ENCODE measurements at places on chromosomes 5 and 9.

- DNase-seq, result no peak
Measured at GRCh38 chr9:18971404-18971803, 61.6 kb downstream of the SAXO1 start.

GRCh38 chr5:154868702-154869101 lies 10.3 kb downstream of the CNOT8 start:
- DNase-seq, result no peak

DNA sequence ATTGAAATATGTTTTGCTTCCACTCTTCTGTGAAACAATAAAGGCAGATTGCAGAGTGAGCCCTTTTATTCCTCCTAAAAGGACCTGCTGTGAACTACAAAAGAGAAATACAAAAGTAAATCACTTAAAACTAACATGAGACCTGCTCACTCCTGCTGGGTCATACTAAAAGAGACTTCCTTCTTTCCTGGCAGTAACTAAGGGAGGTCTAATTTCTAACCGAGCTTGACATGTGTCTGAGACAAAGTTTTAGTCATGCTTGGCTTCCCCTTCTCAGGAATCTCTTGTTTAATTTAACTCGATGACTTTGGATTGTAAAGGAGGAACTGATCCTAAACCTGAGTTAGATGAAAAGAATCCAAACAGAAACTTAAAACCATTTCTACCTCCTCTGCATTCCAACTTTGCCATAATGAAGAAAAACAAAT lies 86.4 kb upstream of the CDH6 start:
- no peak for DNase-seq

DNA sequence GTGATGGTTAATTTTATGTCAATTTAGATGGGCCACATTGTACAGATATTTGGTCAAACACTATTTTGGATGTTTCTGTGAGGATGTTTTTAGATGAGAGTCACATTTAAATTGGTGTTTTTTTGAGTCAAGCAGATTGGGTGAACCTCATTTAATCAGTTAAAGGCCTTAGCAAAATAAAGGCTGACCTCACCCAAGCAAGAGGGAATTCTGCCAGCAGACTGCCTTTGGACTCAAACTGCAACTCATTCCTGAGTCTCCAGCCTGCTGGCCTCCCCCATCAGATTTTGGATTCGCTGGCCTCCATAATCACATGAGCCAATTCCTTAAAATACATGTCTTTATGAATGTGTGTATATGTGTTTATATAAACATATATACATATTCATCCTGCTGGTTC lies 282.7 kb upstream of the POU5F2 start:
- no peak for DNase-seq

DNA sequence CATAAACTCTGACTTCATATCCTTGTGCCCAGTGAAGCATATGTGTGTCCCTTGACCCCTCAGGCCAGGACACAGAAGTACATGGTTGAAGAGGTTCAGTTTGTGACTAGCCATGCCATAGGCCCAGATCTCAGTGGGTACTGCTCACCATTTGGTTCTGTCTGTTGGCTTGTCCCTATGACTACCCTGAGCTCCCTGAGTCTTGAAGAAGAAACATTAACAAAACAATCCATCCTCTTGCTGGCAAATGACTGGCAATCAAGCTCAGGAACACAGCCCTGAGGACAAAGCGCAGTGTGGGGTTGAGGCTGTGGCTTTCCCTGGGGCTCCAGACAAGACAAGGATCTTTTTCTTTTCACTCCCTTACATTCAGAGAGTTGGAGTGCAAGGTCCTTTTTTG lies 46.3 kb downstream of the TNFAIP8 start:
- no peak for DNase-seq

DNA sequence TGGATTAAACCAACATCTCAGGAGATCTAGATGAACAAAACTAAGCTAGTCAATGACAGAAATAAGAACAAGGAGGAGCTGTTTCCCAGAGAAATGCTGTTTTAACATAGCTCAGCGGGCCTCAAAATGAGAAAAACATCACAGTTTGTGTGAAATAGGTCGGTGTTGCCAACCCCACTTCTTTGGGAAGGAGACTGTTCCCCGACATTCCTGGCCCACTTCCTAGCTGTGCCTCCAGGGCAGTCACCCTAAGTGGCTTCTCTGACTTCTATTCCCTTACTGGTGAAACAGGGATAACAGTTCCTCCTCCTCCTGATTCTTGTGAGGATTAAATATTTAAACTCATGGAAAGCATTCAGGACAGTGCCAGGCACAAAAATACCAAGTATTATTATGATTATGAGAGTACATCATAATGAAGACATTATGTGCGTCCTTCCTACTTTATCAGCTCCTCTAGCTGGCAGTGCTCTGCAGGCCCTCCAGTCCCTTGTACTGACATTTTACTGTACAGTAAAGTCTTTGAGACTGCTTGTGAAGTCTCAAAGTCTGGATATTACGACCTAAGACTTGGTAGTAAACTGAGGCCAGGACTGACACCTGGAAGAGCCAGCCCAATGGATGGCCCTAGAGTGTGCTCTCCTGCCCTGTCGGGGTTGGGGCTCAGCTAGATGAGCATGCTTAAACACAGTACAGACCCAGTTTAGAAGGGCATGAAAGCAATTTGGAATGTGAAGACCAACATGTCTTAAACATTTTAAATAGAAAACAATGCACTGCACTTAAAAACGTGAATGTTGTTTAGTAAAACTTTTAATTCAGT lies 7.3 kb downstream of the ISCA1 start:
- DNase-seq, result no peak

- DNase-seq, result no peak
Measured at GRCh38 chr9:115847216-115847615, 306.4 kb upstream of the PAPPA start.

DNA sequence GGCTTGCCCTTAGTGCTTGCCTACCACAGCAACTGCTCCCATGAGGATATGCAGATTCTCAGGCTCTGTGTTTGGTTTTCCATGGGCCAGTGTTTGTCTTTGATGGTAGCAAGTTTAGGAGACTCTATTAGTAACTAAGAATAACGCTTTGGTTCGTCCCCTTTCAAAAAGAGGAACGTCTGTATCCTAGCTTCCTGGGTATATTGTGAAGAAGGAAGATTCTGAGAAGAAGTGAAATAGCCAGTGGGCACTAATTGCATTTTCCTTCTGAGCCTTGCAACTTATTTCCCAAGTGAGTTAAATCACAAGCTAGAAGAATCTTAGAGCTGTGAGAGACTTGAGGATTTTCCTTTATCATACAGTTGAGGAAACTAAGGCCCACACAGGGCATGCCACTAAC lies 376.8 kb downstream of the PIK3R1 start:
- no peak for DNase-seq

GRCh38 chr9:98323051-98323830 lies 67.8 kb upstream of the TBC1D2 start:
- DNase-seq, result no peak

DNA sequence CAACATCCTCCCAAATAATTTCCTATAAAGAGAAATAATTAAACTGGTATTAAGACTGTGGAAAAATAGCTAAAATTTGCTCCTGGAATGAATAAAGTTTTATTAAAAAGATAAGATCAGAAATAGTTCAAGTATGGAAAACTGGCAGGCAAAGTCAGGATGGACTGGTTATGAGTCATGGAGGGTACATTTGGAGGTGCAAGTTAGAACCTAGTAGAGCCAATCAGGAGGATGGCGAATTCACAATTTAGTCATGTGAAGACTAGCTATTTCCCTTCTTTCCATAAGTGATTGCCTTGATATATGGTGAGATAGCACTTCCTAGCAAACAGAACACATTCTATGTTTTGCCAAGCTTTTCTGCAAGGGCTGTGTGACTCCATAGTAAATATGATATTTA lies 1303.5 kb downstream of the EFNA5 start:
- no peak for DNase-seq

GRCh38 chr9:127754099-127755060 lies 19.3 kb upstream of the TOR2A start:
- no peak for DNase-seq

GRCh38 chr5:71740015-71740753 lies 21.1 kb downstream of the CARTPT start:
- DNase-seq, result no peak

DNA sequence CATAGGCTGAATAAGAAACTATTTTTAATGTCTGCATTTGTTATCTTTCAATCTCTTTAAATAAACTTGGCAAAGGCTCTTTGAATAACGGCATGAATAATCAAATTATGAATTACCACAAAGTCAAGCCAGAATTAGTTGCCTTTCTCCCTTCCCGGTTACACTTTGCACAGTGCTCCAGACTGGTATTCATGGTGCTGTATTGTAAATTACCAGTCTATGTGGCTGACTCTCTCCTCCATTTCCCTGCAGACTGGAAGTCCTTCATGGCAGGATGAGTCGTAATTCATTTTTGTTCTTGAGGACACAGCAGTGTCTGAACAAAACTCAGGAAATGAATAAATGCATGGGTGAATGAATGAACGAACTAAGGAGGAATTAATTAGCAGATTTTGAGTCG lies 142.9 kb downstream of the GNA14 start:
- DNase-seq, result no peak

DNA sequence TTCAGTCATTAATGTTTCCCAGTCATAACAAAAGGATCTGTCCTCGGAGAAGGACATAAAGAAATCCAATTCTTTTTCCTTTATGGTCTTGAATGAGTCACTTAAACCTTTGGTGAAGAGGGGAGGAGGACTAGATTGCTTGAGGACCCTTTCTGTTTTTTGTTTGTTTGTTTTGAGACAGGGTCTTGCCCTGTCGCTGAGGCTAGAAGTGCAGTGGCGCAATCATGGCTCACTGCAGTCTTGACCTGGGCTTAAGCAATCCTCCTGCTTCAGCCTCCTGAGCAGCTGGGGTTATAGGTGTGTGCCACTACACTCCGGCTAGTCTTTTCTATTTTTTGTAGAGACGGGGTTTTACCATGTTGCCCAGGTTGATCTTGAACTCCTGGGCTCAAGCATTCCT lies 12.3 kb downstream of the TIGD6 start:
- no peak for DNase-seq

GRCh38 chr5:54013556-54014194 lies 296.7 kb downstream of the ARL15 start:
- no peak for DNase-seq

DNA sequence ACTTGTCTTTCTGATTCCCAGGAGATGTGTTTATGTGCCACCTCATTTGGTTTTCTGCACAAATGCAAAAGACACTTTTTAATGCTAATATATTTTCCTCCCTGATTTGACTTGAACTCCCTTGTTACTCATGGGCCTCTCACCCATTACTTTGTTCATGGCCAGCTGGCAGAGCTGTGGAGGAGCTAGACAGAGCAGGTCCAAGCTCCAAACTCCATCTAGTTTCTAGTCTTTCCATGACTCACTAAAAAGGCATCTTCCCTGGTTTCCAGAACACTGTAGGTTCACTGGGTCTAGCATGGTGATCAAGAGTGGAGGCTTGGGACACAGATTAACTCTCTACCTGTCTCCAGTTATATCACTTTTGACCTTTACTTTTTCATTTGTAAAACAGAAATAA lies 161.0 kb upstream of the SLC28A3 start:
- DNase-seq, result no peak

DNA sequence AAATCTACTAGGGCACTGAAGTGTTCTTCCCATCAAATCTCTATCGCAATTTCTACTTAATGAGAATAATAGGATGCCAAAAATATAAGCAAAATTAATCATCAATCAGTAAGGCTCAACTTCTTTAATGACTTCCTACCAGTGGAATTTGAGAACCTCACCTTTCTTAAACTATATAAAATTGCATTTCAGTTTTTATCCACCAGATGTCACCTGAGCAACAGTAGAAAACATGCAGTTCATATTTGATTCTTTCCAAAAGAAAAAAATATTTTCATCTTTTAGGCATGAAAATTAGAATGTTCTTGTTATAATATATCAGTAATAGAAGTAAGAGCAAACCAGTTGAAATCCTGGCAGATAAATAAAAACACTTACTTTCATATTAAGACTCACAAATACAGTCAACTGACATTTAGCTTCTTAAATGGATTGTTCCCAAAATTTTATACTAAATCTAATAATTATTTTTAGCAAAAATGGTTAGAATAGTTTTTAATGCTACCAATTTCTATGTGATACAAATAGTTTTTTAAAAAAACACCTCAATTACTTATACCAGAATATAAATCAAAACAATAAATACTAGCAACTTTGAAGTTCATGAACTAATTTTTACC lies 13.4 kb upstream of the CCDC112 start:
- no peak for DNase-seq

GRCh38 chr5:145775893-145776444 lies 59.2 kb downstream of the PRELID2 start:
- no peak for DNase-seq

DNA sequence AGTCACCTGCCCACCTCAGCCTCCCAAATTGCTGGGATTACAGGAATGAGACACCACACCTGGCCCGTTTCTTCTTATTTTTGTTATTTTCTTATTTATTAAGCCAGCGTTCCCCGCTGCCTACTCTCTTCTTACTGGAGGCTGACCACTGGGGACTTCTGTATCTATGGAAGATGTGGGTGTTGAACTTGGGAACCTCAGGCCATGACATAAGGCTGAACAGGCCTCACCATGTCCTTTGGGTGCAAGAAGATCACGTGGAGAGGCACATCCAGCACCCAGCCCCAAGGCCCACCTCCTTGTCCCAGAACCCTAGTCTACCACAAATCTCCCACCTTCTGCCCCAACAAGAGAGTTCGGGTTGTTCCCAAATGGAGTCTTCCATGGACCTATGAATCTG lies 59.4 kb upstream of the NEK6 start:
- no peak for DNase-seq

DNA sequence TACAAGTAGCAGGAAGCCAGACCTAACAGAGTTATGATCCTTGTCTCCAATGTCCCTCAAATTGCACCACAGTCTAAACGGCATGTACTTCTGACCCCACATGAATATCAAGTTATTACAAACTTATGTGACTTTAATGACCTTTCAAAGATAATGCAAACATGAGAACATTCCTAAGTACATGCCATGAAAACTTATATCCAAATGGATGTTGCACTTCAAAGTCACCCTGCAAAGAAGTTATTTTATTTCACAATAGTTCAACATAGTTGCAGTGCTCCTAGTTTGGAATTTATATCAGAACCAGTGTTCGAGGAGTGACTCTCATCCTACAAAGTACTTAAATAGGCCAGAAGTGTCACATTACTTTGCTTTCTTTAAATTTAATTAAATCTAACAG lies 41.2 kb upstream of the ITGA1 start:
- DNase-seq, result no peak
